ENCODE measurements at places on chromosomes 6 and 20. TPM values are rescaled to one million over a fixed set of nuclear protein-coding genes. Genes with fewer than 3 reads are reported as not detected.

CTCFL gene
- total RNA-seq, result not detected

MLIP gene
- total RNA-seq, result not detected

GRCh38 chr6:165092881-165093595, 216.4 kb downstream of the C6orf118 start:
- DNase-seq, result no peak

PBOV1 gene
- not detected for total RNA-seq

BMP7 gene
- not detected for total RNA-seq

GRCh38 chr6:125957845-125958244, 1.3 kb downstream of the HINT3 start:
- DNase-seq, result peak; percentile 65

GRCh38 chr6:30007132-30007764, 53.8 kb upstream of the POLR1H start:
- DNase-seq, result no peak

- DNase-seq, result no peak
Observed at GRCh38 chr6:49004801-49005200, 458.3 kb downstream of the MMUT start.

DNA sequence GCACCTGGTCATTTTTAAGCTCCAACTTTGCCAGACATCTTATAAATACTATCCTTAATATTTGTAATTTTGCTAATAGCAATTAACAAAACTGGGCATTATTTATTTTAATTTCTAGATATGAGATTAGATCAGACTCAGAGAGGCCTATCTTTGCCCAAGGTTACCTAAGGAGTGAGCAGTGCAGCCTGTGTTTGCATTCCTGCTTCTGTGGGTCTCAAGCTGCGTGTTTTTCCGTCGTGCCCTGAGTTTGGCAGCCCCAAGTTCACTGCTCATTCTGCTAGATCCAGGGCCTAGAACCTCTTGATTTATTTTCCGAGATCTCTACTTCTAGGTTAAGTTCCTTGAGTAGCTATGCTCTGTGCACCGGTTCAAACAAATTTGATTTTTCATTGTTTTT, 11.0 kb upstream of the ADGRG6 start:
- DNase-seq, result no peak

GSTA1 gene
- total RNA-seq, result 0.18 TPM

- DNase-seq, result no peak
Observed at GRCh38 chr6:1855890-1856289, 246.2 kb downstream of the FOXC1 start.

DNA sequence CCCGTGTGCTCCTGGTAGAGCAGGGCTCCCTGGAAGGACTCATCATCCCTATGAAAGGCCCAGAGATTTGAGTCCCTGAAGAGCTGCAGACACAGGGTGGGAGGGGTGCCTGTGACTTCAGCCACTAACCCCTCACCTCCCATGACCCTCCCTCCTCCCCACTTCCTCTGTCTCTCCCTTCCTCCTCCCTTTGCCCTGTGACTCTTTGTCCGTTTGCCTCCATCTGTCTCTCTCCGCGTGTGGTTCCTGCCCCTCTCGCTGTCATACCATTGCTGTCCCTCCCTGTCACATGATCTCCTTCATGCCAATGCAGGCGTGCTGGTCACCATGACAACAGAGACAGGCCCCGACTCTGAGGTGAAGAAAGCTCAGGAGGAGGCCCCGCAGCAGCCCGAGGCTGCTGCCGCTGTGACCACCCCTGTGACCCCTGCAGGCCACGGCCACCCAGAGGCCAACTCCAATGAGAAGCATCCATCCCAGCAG, 19.0 kb downstream of the EPB41L1 start:
- DNase-seq, result peak; percentile 13

GRCh38 chr6:53960311-53960710, 150.9 kb upstream of the MLIP start:
- peak; percentile 82 for DNase-seq

DNA sequence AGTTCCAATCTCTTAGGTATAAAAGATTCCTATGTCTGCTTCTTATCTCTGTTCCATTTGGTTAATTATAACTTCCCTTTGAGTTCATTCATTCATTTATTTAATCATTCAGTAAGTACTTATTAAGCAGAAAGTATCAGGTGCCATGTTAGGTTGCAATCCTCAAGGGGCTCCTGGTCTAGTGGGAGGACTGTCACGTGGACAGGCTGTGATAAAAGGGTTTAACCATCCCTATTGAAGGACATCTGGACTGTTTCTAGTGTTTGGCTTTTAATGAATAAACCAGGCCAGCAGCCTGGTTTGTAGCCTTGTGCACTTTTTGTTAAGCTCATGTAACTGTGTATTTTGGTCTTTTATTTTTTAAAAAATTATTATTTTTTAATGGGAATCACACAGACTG, 162.1 kb upstream of the OGFRL1 start:
- no peak for DNase-seq

DNA sequence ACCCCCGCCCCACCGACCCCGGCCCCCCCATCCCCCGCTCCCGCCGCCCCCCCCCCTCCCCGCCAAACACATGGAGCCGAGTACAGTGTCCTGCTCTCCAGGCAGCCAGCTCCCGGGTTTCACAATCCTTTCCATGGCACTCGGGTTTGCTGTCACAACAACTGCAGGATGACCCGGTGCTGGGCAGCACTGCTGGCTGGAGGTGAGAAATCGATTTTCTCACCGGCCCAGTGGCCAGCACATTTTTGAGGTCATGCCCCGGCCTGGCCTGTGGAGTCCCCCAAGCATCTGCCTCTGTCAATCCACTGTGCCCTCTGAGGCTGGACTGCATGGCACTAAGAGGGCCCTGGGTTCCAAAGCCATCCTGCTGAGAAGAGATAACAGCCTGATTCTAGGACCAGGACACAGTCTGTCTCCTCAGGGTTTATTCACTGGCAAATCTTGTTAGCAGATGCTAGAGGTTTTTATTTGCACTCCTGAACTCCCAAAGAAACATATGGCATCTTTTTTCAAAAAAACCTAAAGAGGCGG, 129.5 kb downstream of the NFATC2 start:
- no peak for DNase-seq

Data from IMR-90 (cell line).